HFFc6 (cell line): ENCODE measurements at places on chromosomes 12 and 14.
A peak's percentile ranks its signal among the peaks of the same experiment; 100 is the strongest.

- peaks cover 6% of the 10 kb centered on the region for H3K4me1 ChIP-seq
- peaks cover 88% of the 10 kb centered on the region for H3K27me3 ChIP-seq
- H3K27ac ChIP-seq: no peak overlapping the region
Measured at GRCh38 chr14:36656687-36657398, 4.8 kb upstream of the PAX9 start.

DNA sequence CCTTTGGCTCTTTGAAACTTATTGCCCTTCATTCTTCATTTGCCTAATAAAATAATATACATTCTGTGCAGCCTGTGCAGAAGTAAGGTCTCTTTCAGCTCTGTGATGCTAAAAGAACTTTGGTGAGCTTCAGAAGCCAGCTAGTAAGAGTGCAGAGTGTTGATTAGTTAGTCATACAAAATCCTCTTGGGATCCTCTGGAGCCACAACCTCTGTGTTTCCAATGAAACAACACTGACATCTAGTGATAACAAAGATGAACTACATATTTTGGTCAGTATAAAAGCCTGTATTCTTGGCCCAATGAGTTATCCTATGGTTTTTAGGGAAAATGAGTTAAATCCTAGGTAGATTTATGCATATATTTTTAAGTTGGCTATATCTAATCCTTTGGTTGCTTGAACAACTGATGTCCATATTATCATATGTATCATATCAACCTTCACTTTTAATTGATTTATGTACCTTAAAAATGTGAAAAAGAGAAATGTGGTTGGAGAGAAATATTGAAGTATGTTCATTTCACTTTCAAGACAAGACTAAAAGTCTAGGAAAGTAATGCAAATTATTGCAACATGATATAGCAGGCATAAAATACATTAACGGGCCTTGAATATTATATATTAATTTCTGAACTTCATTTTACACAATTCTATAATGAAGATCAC lies 158.4 kb downstream of the KLHL28 start:
- DNase-seq: peak; percentile 52
- no peak overlapping the region for H3K27ac ChIP-seq
- no peaks in the 10 kb centered on the region for H3K4me1 ChIP-seq
- H3K36me3 ChIP-seq: no peaks in the 10 kb centered on the region

GRCh38 chr12:117102800-117103181 lies 3.6 kb upstream of the TESC start:
- no peak overlapping the region for H3K4me3 ChIP-seq
- H3K36me3 ChIP-seq: no peaks in the 10 kb centered on the region
- H3K27me3 ChIP-seq: peaks cover 58% of the 10 kb centered on the region
- H3K27ac ChIP-seq: no peak overlapping the region

DNA sequence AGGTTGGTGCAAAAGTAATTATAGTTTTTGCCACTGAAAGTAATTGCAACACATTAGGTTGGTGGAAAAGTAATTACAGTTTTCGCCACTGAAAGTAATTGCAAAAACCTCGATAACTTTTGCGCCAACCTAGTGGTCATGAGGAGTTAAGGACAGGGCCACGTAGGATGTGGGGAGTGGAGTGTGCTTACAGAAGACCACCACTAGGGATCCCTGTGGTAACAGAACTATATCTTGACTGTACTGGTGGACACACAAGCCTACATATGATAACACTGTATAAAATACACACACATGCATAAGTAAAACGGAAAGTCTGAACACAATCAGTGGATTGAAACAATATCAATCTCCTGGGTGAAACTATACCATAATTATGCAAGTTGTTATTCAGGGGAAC lies 187.4 kb upstream of the ABCD2 start:
- H3K27me3 ChIP-seq: peaks cover 3% of the 10 kb centered on the region; the same call in 1 of the 2 replicates
- no peak overlapping the region for H3K27ac ChIP-seq
- no peak overlapping the region for H3K4me3 ChIP-seq
- no peak for DNase-seq

- no peaks in the 10 kb centered on the region for H3K27me3 ChIP-seq
- DNase-seq: peak; percentile 57
- H3K4me1 ChIP-seq: peaks cover 37% of the 10 kb centered on the region
- H3K27ac ChIP-seq: 0 out of 2 replicates have a peak overlapping the region, but pooled peaks have one; percentile 14
Measured at GRCh38 chr14:50836515-50836914, 5.6 kb upstream of the NIN start.

DNA sequence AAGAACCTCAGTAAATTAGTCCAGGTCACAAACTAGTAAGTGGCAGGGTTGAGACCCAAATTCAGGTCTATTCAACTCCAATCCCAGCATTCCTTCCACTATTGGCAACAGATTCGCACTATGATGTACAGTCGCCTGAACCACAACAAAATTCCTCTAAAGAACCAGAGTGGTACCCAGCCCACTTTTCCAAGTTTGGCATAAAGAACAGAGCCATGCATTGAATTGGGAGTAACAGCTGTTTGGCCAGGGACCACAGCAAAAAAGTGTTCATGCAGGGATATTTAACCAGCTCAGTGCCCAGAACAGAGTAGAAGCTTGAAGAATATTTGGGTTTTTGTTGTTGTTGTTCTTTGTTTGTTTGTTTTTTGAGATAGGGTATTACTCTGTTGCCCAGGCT lies 9.7 kb downstream of the TC2N start:
- no peak for DNase-seq
- peaks cover 24% of the 10 kb centered on the region for H3K4me1 ChIP-seq
- H3K36me3 ChIP-seq: no peaks in the 10 kb centered on the region
- H3K27me3 ChIP-seq: peaks cover 5% of the 10 kb centered on the region
- no peak overlapping the region for H3K27ac ChIP-seq
